ENCODE measurements at places on chromosomes 4 and X.

- no peak for DNase-seq
Observed at GRCh38 chr4:81314196-81314896, 99.3 kb upstream of the PRKG2 start.

GRCh38 chr4:30952526-30953219, 232.5 kb downstream of the PCDH7 start:
- peak; percentile 28 for DNase-seq

GRCh38 chr4:148092316-148093014, 349.7 kb downstream of the NR3C2 start:
- no peak for DNase-seq

GRCh38 chr4:173666-174314, 49.5 kb downstream of the ZNF718 start:
- no peak for DNase-seq

DNA sequence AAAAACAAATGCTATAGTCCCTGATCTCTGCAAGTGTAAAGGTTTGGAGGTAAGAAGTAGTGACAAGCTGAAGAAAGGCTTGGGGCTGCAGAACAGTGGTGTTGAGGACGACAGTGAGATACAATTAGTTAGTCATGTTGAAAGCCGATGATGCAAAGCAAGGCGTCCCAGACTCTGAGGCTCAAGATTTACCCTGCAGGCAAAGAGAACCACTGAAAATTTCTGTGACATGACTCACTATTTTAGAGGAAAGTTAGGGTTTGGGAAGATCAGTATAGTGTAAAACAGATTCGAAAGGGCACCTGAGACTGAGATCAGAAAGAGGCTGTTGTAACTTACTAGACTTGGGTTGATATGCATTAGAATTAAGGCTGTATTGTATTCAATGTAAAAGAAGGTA, 281.3 kb upstream of the FTHL17 start:
- peak; percentile 68 for DNase-seq

GRCh38 chr4:166622425-166622977, 611.8 kb downstream of the SPOCK3 start:
- no peak for DNase-seq

GRCh38 chrX:98516120-98516519, 1632.4 kb downstream of the RPA4 start:
- no peak for DNase-seq

DNA sequence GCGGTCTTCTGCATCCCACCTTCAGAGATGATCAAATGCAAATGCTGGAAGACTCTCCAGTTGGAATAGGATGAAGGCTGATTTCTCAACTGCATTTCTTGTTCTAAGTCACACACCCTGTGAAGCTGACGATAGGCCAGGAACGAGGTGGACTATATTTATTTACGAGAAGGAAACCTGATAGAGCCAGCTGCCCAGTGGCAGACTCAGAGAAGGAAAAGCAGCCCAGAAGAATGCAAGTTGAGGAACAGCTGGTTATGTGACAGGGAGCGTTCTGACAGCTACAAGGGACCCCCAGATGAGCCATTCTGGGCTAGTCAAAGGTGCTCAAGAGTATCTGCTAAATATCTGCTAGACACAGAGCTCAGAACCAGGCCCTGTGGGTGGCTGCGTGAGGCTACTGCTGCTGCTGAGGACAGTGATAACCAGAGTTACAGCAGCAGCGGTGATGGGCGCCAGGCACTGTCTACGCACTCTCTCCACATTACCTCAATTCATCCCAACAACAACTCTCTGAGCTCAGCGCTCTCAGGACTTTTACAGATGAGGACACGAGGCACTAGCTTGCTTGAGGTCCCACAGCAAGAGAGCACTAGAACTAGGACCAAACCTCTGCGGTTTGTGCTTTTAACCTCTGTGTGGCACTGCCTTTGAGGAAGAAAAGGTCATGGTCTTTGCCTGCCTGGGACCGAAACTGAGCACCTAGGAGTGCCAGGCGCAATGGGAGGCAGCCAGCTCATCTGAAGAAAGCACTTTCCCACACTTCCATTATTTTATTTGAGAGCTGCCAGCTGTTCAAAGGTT, 69.0 kb downstream of the GATB start:
- no peak for DNase-seq

DNA sequence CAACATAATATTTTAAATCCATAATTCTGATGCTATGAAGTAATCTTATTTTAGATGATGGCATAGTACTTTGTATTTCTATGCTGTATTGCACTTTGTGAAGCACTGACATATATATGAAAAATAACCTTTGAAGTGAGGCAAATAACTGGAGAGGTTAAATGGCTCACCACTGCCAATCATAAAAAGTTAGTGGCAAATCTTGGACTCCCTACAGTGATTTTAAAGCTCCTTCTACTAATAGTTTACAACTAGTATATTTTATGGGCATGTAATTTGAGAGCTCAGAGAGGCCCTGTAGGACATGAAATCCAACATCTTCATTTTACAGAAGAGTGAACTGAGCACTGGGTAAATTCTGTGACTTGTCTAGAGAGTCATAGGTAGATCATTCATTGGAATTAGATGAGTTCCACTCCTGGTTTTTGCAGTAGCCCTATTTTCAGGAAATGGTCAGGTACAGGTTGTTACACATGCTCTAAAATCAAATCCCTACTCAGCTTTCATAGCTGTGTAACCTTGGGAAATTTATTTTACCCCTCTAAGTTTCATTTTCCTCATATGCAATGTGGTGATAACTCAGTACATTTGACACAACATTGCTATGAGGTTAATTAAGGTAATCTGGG, 804 bp upstream of the GC start:
- DNase-seq, result no peak

DNA sequence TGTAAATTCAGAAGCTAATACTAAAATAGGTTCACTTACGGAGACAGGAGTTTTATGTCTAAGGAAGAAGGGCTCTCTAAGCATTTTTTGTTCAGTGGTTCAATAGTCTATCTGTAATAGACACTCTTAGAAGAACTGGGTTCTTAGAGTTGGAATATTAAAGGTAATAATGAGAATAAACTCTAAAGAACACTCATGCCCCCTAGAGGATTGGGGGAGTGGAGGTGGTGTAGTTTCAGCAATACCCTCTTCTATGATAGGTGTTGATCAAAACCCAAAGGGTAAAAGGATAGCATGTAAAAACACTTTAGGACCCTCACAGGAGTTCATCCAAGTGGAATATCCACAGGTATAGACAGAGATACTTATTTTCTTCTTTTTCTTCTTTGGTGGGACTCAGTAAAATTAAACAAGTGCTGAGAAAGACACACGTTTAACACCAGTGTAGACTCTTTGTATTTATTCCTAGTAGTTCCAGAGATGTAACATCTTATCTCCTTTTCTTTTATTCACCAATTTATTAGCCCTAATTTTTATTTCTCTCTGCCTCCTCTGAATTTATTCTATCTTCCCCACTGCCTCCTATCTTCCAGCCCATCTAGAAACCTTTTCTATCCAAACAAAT, 25.7 kb upstream of the MND1 start:
- DNase-seq, result peak; percentile 14

GRCh38 chr4:26885912-26886274, 25.3 kb downstream of the STIM2 start:
- no peak for DNase-seq

DNA sequence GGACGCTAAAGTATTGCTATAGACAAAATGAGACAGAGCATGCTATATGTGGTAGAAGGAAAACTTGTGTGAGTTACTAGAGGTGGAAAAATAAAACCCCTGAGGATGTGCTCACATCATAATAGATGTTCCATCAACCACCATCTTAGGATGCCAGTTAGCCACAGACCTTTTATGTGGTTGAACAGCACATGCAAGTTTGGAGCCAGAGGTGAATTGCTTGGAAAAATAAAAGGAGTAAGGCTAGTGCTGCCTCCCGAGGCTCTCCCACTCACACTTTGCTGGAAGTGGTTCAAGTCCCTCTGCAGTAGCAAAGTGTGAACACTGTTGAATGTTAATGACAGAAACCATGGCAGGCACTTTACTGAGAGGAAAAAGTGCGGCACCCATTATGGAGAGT, 39.4 kb upstream of the PPARGC1A start:
- DNase-seq, result no peak

DNA sequence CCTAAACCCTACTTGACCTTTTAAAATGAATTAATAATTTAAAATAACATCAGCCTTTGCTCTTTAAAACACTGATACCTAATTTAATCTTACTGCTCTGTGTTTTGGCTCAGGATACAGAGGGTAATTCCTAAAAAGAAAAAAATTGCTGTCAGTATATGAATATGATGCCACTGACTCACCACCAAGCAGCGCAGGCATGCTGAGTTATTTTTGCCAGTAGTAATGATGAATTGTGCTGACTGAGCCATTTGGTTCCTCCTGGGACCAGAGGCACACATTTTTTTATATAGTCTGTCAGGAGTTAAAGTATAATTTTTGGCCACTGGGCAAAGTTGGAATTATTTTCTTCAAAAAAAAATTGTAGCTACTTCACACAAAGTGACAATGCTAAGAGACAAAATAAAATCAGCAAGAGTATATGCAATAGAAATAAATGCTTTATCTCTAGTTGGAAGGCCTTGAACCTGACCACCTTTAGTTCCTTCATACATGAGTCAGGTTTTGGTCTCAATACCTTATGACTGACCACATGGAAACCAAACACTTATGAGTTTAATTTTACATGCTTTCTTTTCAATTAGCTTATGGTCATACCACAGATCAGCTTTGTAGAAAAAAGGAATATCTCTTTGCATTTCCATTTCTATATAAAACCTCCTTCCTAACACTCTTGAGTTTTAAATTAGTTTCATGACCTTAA, 115.1 kb downstream of the PPP3CA start:
- peak; percentile 85 for DNase-seq

GRCh38 chrX:16870862-16871815, 977 bp upstream of the RBBP7 start:
- DNase-seq, result no peak

- DNase-seq, result peak; percentile 59
Observed at GRCh38 chrX:12974796-12975669, at the start of gene TMSB4X. Gene TMSB4X (plus strand): TSS chrX:12975110.

DNA sequence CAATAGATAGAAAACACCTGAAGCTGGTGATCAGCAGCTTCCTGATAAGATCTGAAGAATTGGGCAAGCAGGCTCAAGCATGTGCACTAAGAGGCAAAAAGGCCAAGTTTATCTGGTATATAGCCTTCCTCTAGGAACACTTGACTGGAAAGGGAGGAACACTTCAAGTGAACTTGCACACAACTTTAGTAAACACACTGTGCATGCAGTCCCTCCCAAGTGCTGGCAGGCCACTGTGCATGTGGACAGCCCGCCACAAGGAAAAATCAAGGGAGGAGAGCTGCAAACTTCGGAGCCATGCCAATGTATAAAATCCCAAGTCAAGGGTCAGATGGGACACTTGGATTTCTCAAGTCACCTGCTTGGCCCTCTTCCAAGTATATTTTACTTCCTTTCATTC, 645.8 kb upstream of the NDST4 start:
- no peak for DNase-seq

DNA sequence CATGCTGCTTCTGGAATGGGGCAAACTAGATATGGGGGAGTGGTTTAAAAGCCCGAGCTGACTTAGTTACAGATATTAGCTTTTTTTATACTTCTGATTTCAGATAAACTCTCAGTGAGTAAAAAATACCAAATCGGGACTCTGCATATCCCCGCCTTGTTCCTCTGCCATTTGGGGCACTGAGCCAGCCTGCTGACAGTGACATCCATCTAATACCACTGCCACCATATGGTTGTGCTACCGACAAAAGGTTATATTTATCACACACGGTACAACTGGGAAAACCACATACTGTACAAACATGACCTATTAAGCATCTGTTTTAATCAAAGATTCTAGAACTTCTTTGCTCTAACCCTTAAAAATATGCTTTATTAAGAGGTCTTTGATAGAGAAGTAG, 78.7 kb downstream of the GALNT7 start:
- DNase-seq, result no peak

- no peak for DNase-seq
Observed at GRCh38 chr4:25783126-25783525, 79.7 kb downstream of the SEL1L3 start.

DNA sequence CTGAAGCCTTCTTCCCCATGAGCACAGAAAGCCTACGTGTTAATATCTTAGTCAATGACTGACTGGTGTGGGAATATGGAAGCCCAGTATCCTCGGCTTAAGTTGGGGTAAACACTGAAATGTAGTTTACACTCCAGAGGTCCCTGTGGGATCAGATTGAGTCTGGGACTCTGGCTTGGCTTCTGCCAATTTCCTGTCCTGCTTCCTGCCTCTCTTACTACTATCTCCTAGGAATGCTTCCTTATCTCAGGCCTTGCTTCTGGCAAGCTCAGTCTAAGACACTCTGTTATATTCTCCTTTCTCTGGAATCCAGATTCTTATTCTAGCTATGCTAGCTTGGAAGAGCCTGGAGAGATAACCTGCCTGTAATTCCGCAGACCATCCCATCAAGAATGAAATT, 174.0 kb upstream of the LDB2 start:
- peak; percentile 50 for DNase-seq

DNA sequence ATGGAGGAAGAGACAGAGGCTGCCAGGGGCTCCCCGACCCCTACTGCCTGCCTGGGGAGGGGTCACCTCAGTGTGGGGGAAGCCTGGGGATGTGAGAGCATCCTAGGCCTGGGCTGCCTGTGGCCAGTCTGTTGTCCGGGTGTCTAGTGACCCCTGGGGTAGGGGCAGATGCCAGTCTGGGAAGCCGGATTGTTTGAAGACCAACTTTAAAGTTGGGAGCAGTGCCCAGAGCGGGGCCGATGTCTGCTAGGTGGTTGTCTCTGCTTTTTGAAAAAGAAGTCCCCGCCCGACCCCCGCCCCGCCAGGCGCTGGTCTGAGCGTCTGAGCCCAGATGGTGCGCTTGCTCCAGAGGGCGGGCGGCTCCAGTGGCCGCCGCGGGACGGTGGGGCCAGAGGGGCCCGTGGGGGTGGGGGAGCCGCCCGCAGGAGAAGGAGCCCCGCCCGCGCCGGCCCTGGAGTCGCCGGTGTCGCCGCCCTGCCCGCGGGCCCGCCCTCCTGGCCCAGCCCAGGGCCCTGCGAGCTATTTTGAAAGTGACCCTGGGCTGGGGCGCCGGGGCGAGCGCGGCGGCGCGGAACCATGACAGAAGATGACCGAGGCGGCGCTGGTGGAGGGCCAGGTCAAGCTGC, at the start of gene DOK7:
TSS of gene DOK7 (plus strand) at position 517 of the 626 bp plus-strand sequence. CDS start at position 587, 70 bp downstream.
- DNase-seq, result no peak

- no peak for DNase-seq
Observed at GRCh38 chr4:70133473-70133872, 20.6 kb upstream of the PRR27 start.

- no peak for DNase-seq
Observed at GRCh38 chr4:119281393-119281792, 40.5 kb downstream of the FABP2 start.

DNA sequence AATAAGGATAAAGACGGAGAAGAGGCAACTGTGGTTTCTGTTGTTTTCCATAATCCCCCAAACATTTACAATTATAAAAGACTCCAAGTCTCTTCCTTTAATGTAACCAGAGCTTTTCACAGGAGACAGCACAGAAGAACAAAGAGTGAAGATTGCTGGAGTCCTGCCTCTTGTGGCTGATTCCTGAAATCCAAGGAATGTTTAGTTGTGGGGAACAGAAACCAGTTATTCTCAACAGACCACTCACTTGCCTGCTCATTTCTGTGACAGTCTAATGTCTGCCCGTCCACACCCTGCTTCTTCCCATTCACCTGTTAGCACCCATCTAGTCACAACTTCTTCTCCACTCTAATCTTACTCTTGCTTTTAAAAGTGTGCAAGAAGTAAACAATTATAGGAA, 12.1 kb downstream of the TEX13B start:
- DNase-seq, result no peak

GRCh38 chrX:74519870-74520269, 94.6 kb downstream of the RLIM start:
- no peak for DNase-seq
